ENCODE measurements at places on chromosomes 12 and 14. TPM values are rescaled to one million over a fixed set of nuclear protein-coding genes. Genes with fewer than 3 reads are reported as not detected.

The RAB2B gene
- total RNA-seq = 12.9 TPM

- no peaks in the 10 kb centered on the region for H3K27me3 ChIP-seq
- no peak for DNase-seq
- H3K27ac ChIP-seq = no peak overlapping the region
- peaks cover 29% of the 10 kb centered on the region for H3K4me1 ChIP-seq
- no peak overlapping the region for H3K4me3 ChIP-seq
Observed at GRCh38 chr12:56296295-56296694, 3.8 kb downstream of the CS start.

GRCh38 chr12:93166541-93167307 is 211.0 kb upstream of the NUDT4 start:
- H3K36me3 ChIP-seq = no peaks in the 10 kb centered on the region
- no peaks in the 10 kb centered on the region for H3K27me3 ChIP-seq
- no peak overlapping the region for H3K4me3 ChIP-seq
- peaks cover 3% of the 10 kb centered on the region for H3K4me1 ChIP-seq

DNA sequence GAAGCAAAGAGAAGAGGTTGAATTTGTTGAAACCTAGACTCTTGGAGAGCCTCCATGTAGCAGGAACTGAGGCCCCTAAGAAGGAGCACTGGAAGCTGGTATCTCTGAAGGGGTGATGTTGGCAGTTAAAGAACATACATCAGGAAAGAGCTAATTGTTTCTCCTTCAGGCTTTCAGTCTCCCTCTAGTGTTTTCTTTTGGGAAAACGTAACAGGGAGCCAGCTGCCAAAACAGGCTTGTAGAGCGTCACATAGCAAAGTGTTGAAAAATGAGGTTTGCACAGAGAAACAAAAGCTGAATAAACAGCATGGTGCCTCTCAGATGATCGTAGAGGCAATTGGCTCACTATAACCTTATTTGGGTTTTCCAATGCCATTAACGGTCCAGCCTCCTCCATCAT is 46.9 kb upstream of the CAND1 start:
- no peak overlapping the region for H3K27ac ChIP-seq
- no peaks in the 10 kb centered on the region for H3K27me3 ChIP-seq
- no peak overlapping the region for H3K4me3 ChIP-seq

DNA sequence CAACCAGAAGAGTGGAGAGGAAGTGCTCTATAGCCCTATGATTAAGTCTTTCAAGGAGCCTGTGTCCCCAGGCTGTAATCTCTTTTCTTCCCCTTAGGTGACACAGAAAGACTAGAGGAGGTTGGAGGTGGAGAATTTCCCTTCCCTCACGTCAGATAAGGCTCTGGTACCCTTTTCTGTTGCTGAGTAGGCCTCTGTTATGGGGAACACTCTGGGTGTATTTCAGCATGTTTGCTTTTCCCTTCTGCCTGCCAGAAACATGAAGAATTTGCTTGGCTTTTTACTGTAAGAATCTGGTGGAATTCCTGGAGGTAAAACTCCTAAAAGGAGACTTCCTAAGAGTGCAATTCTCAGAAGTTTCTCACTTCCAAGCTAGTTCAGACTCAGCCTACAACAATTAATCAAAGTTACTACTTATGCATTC is 58.3 kb downstream of the SIX1 start:
- H3K27ac ChIP-seq = no peak overlapping the region
- no peak for DNase-seq
- H3K4me3 ChIP-seq = no peak overlapping the region
- no peaks in the 10 kb centered on the region for H3K36me3 ChIP-seq
- H3K27me3 ChIP-seq = no peaks in the 10 kb centered on the region

The SERPINA9 gene
- not detected for total RNA-seq

GRCh38 chr12:46516238-46516932 is 143.8 kb upstream of the SLC38A2 start:
- no peak overlapping the region for H3K27ac ChIP-seq
- no peak overlapping the region for H3K4me3 ChIP-seq
- H3K36me3 ChIP-seq = no peaks in the 10 kb centered on the region
- no peak for DNase-seq

DNA sequence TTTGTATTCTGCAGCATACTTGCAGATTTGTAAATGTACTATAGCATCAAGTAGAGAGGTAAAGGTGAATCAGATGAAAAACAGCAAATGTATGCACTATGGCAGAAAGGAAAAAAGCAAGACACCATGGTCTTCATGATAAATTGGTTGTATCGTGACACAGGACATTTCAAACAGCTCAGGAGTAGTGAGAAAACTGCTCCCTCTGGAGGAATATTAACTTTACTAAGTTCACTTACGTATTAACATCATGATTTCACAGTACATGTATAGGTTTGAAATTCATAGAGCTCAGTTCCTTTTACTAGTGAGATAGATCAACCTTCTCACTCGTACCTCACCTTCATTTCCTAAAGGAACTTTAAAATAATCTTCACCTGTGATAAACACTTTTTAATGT is 6.5 kb downstream of the MBIP start:
- no peaks in the 10 kb centered on the region for H3K27me3 ChIP-seq
- no peaks in the 10 kb centered on the region for H3K4me1 ChIP-seq
- no peak overlapping the region for H3K4me3 ChIP-seq
- H3K27ac ChIP-seq = no peak overlapping the region
- no peak for DNase-seq

GRCh38 chr12:7716381-7716780 is 5.1 kb downstream of the DPPA3 start:
- H3K36me3 ChIP-seq = no peaks in the 10 kb centered on the region
- no peaks in the 10 kb centered on the region for H3K4me1 ChIP-seq
- no peak overlapping the region for H3K27ac ChIP-seq
- DNase-seq = no peak
- no peaks in the 10 kb centered on the region for H3K27me3 ChIP-seq

The STYK1 gene
- total RNA-seq = 53.3 TPM

DNA sequence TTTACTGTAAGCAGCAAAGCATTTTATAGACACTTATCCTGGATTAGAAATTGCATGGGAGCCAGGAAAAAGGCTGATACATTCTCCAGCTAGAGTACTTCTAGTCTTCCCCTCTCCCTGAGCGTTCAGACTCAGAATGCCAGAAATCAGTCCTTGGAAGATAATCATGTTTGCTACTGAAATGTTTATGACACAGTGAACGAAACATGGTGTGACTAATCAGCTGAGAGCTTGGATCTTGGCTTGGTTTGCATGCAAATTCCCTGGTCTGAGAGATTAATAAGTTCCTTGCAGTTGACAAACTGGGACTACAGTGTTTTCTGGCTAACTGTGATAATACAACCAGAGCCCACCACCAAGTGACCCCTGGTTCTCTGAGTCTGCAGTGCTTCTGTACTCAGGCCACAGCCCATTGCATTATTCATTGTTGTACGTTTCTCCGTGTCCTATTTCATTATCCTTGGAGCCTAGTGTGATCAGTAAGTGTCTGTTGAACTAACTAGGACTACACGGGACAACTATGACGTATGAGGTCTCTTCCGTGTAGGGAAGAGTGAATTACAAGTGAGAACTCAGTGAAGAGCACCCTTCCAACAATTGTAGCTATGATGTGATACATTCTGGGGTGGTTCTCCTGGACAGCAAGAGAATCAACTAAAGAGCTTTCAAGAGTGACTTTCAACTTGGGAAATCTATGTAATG is 34.6 kb upstream of the EVL start:
- H3K36me3 ChIP-seq = no peaks in the 10 kb centered on the region
- no peak overlapping the region for H3K27ac ChIP-seq
- no peaks in the 10 kb centered on the region for H3K4me1 ChIP-seq
- no peaks in the 10 kb centered on the region for H3K27me3 ChIP-seq
- no peak overlapping the region for H3K4me3 ChIP-seq

The TMPRSS12 gene
- not detected for total RNA-seq

DNA sequence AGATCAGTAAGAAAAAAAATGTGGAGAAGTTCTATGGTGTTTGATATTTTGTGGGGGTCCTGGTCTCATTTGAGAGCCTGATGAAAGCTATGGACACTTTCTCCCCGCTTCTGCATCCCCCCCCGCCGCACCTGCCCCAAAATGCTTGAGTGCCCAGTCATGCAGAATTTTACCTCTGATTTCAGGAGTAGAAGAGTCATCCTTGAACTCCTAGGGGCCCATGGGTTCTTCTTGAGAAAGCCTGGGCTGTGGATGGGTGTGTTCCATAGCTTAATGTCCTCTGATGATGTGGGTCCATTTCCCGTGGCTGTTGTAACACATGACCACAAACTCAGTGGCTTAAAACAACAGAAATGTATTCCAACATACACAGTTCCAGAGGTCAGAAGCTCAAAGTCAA is 248.8 kb upstream of the PWP1 start:
- H3K36me3 ChIP-seq = no peaks in the 10 kb centered on the region
- DNase-seq = no peak
- no peak overlapping the region for H3K27ac ChIP-seq
- no peak overlapping the region for H3K4me3 ChIP-seq
- H3K4me1 ChIP-seq = no peaks in the 10 kb centered on the region

DNA sequence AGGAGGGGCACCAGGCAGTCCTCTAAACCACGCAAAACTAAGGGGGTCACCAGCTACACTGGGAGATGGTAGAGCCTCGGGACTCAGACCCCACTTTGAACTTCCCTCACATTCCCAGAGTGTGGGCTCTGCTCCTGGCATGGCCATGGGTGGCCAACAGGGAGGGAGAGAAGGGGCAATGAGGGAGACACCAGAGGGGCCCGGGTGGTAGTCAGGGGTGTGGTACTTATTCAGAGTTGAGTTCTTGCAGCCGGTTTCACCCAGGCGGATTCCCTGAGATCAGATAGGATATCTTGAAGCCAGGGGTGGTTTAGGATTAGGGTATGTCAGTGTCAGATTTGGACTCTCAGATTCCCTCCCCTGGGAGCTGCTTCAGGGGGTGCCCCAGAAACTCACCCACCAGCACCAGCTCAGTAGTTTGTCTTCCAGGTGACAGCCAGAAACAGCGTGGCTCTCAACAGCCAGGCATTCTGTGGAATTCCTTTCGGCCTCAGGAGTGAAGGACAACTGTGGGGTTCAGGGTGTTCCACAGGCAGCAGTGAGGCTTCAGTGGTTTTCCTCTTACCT is 56.0 kb downstream of the ELK3 start:
- H3K27me3 ChIP-seq = no peaks in the 10 kb centered on the region
- no peaks in the 10 kb centered on the region for H3K4me1 ChIP-seq
- DNase-seq = no peak
- H3K4me3 ChIP-seq = no peak overlapping the region

The GLT8D2 gene
- 1.6 TPM for total RNA-seq

DNA sequence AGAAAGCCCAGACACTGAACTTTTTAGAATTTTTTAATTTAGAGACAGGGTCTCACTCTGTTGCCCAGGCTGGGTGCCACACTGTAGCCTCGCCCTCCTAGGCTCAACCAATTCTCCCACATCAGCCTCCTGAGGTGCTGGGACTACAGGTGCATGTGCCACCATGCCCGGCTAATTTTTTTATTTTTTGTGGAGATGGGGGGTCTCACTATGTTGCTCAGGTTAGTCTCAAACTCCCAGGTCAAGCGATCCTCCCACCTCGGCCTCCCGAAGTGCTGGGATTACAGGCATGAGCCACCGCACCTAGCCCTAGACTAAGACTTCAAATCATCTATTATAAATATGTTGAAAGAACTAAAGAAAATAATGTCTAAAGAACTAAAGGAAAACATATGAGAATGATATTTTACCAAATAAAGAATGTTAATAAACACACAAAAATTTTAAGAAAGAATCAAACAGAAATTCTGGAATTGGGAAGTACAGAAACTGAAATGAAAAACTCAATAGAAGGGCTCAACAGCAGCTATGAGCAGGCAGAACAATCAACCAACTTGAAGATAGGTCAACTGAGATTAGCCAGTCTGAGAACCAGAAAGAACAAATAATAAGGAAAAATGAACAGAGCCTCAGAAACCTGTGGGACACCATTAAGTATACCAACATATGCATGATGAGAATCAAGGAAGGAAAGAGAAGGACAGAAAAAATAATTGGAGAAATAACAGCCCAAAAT is 26.2 kb upstream of the AP4S1 start:
- no peak overlapping the region for H3K4me3 ChIP-seq
- DNase-seq = no peak
- no peaks in the 10 kb centered on the region for H3K36me3 ChIP-seq
- no peaks in the 10 kb centered on the region for H3K4me1 ChIP-seq
